NAMALWA (cell line): ENCODE measurements at places on chromosomes 1 and 21.

DNA sequence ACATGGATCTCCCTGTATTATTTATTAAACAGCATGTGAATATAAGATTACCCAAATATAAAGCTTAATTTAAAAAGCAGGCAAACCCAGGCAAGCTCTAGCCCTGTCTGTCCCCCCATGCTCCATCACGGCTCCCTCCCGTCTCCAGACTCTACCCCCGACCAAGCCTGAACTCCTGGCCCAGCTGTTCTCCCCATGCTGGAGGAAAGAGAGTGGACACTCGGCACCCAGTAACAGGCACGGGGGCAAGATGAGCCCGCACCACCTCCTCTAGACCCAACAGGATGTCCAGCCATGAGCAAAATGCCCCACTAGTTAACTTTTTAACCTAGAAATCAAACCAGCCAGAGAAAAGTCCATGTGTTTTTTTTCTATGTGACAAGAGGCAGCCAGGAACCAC is 19.3 kb downstream of the SLC19A1 start:
- no peak for DNase-seq

GRCh38 chr1:67431869-67432578 is 1.8 kb upstream of the SERBP1 start:
- DNase-seq = peak; percentile 83

DNA sequence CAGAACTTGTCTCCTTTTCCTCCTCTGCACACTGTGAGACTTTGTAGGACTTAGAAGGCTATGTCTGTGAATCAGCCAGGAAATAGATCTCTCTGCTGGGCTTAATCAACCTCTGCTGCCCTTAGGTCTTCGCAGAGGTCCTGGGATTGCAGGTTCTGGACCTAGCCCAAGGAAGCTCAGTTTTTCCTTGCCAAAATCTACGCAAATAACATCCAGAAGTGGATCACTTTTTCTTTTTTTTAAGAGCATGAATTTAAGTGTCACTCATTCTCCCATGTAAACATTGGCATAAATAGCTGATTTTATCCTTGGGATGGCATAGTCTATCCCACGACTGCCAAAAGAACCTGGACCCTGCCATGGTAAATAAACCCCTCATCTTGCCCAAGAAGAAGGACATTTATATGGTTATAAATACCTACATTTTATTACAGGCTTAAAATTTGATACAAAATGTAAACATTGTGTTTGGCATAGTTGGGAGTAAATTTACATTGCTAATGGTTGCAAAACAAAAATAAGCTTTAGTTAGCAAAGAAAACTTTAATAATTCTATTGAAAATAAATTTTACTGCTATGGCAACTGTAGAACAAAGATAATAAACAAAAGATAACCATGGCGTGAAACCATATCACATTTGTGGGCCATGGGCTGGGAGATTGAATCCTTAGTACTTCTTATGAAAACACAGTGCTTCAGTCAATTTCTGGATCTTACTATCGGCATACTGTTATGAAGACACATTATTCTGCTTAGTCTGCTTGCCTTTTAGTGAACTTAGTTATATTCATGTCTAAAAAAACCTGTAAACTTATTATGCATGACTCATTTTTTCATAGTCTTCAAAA is 24.5 kb upstream of the DISC1 start:
- DNase-seq = no peak

- peak; percentile 66 for DNase-seq
Measured at GRCh38 chr1:200971955-200972711, 51.4 kb downstream of the KIF21B start.

- no peak for DNase-seq
Measured at GRCh38 chr21:24205319-24205718, 1402.0 kb downstream of the MRPL39 start.

DNA sequence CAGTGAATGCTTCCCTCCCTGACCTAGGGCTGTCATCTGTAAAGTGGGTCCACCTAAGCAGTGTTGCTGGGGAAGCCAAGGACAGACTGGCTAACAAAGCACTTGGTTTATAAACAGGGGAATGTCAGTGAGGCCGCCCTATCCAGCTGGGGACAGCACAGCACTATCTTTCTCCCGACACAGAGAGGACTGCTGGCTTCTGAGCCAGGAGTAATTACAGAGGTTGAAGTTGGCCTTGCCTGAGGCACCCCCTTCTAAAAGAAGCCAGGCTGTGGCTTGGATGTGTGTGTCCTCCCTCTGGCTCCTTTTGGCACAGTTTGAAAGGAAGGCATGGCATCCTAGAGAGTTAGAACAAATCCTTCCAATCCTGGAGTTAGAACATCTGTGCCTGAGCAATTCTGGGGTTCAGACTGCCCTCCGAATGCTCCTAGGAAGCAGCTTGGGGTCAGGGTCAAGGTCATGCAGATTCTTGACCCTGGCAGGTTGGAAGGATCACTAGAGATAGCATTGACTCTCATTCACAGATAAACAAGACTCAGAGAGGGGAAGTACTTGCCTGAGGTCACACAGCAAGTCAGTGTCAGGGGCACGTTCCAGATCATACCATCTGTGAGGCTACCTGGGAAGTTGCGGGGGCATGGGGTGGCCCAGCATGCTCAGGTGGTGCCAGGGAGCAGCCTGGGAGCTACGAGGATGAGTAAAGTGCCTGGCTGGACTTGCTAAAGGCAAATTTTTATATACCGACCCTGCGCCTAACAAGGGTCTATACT is 1.3 kb upstream of the LDLRAP1 start:
- no peak for DNase-seq

- DNase-seq = no peak
Measured at GRCh38 chr21:32192291-32193097, 86.4 kb downstream of the MIS18A start.
